Ammon's horn (tissue), 1 donor: ENCODE measurements at places on chromosomes 1 and 21.

DNA sequence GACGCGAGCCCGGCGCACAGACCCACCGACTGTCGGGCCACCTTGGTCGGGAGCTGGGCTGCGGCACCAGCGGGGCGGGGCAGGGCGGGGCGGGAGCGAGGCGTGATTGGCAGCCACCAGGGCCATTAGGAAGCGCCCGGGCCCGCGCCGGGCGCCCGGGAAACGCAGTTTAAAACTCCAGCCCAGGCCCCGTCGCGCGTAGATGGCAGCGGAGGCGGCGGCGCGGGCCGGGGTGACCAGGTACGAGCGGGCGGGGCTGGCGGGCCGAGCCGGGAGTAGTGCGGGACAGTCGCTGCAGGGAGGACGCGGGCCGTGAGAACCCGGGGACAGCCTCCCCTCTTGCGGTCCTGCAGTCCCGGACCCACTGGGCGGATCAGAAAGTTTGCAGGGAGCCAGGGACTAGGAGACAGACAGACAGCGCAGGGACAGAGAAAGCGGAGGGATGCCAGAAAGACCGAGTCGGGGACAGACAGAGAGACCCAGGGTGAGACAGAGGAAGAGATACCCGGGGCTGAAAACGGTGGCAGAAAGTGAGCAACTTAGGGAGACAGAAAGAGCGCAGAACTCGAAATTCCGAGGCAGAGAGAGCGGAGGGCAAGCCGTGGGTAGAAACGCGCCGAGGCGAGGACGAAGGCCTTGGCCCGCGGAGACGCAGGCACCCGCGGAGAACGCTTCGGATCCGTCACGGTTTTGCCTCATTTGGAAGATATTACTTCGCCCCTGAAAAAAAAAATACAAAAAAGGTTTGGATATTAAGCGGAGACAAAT lies at the start of gene DMBX1:
TSS of gene DMBX1 (plus strand) at position 199 of the 768 bp plus-strand sequence. CDS start 17,175 bp downstream, outside the sequence.
- no peak for DNase-seq

DNA sequence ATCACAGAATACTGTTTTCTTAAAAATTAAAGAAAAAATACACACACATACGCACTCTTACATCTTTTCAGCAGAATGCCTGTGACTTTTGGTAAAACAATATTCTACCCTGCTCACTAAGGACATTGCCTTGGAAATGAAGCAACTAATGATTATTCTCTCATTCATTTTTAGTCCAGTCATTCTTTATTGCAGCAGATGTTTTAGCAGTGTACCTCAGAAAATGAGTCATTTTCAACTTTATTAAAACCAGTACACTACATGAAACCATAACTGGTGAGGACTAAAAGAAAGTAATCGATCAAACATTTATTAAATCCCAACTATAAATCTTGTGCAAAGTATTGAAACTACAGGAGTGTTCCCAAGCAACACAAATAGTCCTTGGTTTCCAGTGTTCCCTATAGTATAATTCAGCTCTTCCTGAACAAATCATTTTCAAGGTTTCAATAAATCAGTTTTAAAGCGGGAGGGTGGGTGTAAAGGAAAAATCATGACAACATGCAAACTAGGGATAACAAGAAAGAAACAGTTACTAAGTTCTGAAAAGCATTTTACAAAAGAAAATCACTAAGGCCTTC lies 114.2 kb downstream of the ADGRL4 start:
- DNase-seq, result no peak

GRCh38 chr1:15775706-15776105 lies 17.1 kb downstream of the FBLIM1 start:
- no peak for DNase-seq

DNA sequence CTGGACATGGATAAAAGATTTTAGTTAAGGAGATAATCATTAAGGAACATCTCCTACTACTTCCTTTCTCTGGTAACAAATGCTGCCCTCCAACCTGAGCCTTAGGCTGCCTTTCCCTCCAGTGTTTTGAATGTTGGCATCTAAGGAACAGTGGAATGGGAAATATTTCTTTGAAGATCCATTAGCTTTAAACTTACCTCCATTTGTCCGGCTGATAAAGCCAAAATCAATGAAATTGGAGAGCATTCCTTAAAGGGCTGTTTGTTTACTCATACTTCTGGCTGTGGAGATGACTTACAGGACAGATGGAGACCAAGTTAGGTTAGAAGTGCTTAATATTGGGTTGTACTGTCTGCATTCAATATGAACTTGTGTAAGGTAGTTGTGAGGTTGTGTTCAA lies 439.1 kb downstream of the PLA2G4A start:
- no peak for DNase-seq

- DNase-seq, result peak; percentile 7
Measured at GRCh38 chr1:107479865-107480350, 339.1 kb downstream of the NTNG1 start.

- peak; percentile 5 for DNase-seq
Measured at GRCh38 chr1:84504580-84505492, 1.4 kb upstream of the SPATA1 start.

GRCh38 chr1:182357913-182358312 lies 33.7 kb downstream of the GLUL start:
- DNase-seq, result no peak

GRCh38 chr1:28256197-28256827 lies 3.0 kb upstream of the SESN2 start:
- DNase-seq, result no peak

DNA sequence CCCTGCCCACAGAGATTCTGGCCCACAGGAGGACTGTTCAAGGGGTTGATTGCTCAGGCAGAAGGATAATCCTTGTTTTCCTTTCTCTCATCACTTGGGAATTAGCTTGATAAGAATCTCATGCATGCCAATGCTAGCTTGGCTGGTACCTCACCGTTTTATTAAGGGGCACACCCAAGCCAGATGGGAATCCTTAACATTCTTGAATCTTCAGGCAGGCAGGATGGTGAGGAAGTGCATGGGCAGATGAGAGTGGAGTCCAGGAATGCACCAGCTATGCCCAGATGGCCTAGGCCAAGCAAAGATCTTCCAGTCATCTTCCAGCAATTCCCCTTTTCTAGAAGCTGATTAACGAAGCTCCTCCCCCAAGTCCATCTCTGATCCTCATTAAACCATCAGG lies 4.1 kb upstream of the LCE7A start:
- DNase-seq, result no peak

DNA sequence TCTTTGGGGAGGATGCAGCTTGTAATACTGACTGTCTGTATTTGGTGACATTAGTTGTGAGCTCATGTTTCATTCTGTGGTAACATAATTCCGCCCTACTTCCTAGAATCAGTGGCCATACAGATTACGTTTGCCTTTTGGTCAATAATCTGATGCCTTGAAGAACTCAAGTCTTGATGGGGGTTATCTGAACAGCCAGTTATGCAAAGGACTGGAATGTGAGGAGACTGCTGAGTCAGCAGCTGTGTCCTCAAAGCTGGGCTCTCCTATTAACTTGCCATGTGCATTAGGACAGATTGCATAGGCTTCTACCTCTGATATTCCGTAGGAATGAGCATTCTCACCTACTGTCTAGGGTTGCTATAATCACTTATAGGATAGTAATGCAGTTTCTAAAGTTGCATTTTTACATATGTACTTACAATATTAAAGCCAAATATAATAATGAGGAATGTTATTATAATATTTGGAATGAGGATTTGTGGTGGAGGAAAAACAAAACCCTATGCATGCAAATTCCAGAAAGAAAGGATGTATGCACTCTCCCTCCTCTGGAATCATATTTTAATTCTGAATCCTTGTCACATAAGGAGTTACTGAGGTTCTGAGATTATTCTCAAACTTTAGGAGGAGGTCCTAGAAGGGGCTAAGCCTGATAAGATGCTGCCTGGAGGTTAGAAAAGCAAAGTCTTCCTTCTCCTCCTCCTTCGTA lies 116.0 kb downstream of the NOS1AP start:
- no peak for DNase-seq

DNA sequence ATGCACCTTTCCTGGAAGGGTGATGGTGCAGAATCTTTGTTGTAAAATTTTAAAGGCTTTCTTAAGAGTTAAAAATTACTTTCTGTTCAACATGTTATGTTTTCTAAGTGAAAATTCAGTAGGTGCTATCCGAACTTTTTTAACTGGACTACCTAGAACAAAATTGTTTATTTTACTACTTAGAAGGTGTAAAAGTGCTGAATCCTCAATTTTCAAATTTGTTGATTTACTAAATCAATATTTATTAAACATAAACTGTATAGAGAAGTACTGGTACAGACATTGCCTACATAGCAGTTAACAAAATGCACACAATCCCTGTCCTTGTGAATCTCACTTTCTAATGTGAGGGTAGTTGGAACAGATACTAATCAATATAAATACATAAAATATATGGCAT lies 277.5 kb downstream of the CTH start:
- DNase-seq, result no peak

GRCh38 chr1:27136998-27137542 lies 17.9 kb downstream of the SLC9A1 start:
- DNase-seq, result peak; percentile 69

GRCh38 chr1:113783254-113784103 lies 24.2 kb upstream of the PHTF1 start:
- peak; percentile 66 for DNase-seq

DNA sequence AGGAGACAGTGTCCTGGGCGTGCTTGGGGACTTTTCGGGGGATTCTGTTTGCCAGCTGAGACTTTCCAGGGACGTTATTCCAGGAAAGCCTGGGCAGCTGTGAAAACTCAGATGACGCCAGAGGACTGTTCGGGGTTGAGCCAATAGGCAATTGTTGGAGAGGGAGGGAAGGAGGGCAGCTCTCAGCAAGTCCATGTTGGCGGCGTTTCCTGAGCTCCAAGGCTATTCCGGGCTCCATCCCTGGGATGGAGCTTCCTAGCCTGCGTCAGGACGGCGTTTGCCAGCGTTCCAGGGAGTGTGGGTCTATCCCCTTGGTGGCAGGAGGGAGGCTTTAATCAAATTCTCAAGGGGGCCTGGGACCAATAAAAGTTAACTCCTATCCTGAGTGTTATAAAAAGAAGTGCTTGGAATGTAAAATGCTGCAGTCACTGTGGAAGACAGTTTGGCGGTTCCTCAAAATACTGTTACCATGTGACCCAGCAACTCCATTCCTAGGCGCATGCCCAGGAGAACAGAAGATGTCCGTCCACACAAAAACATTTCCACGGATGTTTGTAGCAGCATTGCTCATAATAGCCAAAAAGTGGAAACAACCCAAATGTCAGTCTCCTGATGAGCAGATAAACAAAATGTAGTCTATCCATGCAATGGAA lies 15.2 kb downstream of the SLC27A3 start:
- DNase-seq, result peak; percentile 84

DNA sequence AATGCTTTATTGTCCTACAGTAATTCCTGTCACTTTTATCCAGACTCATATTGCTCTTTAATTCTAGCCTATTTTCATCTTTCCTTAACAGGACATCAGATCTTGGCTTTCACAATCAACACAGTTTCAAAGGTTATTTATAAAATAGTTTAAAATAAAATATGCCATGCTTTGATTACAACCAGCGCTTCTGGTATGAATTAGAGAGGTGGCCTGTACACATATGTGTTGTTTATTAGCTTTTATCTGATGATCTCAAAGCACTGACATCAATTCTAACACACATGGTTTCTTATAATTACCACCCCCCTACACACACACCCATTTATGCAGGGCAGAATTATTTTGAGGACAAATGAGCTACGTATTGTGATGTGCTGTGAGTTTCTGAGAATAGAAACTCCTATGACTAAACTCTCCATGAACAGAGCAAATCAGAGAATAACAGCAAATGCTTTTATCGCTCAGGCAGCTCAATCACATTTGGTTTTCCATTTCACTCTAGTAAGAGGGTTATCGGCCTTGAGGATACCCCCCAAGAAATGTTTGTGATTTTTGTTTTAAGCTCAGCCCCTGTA lies 18.0 kb downstream of the CD247 start:
- DNase-seq, result peak; percentile 51

DNA sequence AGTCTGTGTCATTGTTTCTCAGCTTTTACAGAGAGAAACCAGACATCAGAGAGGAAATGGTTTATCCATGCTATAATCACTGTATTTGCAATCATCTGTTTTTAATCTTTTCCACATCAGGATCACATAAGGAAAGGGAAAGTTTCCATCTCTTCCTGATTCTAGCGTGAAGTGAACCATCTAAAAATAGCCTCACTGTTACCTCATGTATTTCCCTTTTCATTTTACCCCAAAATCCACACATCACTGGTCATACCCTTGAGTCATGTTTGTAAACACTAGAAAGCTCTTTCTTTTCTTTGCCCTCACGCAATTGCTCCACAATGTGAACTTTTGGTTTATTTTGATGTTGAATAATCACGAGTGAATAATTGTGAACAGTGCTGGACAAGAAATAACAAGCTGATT lies 146.0 kb downstream of the PLA2G4A start:
- DNase-seq, result no peak

GRCh38 chr1:28249013-28249865 lies 10.1 kb upstream of the SESN2 start:
- DNase-seq, result no peak

DNA sequence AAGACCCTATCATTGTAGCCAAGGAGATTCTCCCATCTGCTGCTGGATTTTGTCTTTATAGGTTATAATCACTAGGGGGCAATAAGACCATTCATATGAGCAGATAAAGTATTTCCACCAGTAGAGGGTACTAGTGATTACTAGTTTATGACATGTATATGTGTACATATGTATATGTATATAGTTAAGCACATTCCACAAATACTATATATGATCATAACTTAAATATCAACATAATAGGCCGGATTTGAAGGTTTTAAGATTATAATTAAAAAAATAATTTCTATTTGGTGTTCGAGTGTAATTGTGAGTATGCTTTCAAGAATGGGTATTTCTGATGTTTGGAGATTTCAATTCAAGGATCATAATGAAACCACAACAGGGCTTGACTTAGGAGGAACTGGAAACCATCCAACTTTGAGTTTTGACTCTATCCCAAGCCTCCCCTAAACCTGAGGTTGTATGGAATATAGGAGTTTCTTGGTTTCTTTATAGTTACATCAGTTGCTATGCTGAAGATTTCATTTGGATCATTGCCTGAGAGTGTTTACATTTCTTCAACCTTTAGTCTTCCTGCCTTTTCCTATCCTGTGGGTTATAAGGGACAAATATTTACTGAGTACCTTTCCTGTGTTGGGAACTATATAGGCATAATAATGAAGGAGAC lies 16.9 kb downstream of the TCEANC2 start:
- peak; percentile 52 for DNase-seq

DNA sequence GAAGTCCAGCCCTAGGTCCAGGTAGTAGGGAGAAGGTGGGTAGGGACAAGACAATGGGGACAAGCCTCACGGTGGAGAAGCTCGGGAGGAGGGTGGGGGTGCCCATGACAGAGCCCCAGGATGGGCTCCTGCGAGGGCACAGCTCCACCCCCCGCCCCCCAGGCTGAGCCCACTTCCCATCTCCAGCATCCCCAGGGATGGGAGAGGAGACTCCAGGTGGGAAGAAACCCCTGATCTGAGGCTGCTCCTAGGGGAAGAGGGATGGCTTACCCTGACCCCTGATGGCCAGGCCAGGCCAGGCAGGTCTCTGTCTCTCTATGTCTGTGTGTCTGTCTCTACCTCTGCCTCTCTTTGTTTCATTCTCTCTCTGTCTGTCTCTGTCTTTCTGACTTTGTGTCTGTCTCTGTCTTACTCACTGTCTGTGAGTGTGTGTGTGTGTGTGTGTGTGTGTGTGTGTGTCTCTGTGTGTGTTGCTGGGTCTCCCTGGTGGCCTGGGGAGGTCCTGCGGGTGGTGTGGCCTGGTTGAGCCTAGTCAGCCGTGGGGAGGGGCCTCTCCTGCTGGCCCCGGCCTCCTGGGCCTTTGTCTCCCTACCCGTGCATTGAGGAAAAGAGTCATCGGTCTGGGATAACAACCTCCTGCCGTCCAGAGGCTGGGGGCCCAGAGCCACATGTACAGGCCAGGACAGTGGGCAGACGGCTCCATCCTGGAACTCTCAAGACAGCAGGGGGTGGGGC lies 45.7 kb downstream of the WNT9A start:
- no peak for DNase-seq
